ENCODE measurements at places on chromosomes 16 and 17.

DNA sequence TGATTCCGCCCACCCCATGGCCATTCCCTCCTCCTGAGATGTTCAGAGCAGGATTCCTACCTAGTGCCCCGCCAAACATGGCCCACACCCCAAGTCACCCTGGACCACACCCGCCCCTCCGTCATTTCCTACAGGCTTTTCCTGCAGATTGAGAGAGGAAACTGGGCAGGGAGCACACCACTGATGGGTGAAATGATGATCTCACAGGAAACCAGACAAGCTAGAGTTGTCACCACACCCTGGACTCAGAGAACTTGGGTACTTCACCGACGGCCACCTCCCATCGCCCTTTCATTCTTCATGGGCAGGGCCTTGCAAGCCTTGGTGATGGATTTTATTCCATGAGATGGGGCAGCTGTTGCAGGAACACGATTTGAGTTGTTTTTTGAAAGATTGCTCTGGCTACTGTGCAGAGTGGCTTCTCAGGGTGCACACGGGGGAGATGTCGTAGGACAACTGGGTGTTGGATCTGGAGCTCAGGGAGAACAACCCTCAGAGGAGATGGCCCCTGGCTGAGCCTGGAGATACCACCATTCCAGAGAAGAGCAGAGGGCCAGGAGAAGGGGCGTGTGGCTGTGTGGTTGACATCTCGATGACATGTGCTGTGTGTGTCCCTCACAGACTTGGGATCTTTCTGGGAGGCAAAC, 7.4 kb upstream of the B9D1 start:
- DNase-seq: no peak

GRCh38 chr16:3837851-3838586, 42.5 kb downstream of the CREBBP start:
- no peak for DNase-seq

DNA sequence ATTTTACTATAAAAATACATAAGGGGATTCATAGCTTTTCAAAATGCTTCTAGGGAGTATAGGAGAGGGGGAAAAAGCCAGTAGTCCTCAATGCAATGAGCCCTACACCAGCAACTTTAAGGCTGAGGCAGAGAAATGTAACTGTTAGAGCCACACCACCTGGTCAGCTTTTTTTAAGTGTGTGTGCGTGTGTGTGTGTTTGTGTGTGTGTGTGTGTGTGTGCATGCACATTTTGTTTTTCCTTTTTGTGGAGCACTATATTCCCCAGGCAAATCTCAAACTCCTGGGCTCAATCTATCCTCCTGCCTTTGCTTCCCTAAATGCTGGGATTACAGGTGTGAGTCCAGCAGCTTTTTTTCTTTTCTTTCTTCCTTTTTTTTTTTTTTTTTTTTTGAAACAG, 2.3 kb upstream of the MEIOC start:
- no peak for DNase-seq

DNA sequence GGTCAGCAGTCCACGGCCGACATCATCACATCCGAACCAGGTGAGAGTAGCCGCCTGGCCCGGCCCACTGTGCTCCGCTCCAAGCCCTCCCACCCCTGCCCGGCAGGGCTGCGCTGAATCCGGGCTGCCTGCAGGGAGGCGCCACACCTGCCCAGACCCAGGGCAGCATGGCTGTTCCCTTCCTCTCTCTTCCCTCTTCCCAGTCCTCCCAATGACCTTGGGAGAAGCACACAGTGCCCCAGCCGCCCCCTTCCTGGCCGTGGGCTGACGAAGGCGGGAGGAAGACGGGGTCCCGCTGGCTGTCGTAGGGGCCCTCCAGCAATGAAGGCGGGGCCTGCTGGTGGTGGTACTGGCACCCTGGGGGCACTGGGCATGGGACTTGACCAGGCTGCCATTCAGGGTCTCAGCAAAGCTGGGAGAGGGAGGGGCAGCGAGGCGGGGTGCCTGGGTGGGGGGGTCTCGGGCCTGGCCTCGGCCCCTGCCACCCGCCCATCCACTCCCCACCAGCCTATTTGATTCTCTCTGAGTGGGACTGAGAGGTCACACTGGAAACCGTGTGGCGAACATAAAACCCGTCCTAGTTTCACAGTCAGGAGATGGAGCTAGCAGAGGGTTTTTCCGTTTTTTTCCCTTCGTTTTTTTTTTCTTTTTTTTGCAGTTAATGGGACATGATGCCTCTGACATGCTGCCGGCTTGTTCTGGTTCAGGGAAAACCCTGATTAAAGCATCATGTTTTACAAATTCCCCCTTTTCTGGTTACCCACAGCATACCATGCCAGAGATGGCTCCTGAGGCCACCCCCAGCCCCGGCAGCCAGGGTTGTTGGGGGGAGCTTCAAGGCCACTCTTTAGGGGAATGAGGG, 50.6 kb downstream of the BAHCC1 start:
- no peak for DNase-seq

DNA sequence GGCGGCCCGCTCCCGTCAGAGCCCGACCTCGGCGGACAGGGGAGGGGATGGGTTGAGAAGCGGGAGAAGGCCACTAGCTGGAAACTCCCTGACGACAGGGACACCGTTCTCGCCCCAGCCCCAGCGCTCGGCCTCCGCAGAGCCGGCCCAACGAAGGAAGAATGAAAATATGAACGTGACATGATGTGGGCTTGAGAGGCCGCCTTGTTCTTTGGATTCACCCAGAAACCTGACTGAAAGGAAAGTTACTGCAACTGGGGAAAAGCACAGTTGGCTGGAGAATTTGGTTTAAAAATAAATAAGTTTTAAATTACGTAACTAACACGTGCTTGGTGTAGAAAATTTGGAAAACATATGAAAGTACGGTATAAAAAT, 21.1 kb downstream of the NPTX1 start:
- no peak for DNase-seq

GRCh38 chr16:69522041-69522578, 43.7 kb upstream of the NFAT5 start:
- DNase-seq: no peak

DNA sequence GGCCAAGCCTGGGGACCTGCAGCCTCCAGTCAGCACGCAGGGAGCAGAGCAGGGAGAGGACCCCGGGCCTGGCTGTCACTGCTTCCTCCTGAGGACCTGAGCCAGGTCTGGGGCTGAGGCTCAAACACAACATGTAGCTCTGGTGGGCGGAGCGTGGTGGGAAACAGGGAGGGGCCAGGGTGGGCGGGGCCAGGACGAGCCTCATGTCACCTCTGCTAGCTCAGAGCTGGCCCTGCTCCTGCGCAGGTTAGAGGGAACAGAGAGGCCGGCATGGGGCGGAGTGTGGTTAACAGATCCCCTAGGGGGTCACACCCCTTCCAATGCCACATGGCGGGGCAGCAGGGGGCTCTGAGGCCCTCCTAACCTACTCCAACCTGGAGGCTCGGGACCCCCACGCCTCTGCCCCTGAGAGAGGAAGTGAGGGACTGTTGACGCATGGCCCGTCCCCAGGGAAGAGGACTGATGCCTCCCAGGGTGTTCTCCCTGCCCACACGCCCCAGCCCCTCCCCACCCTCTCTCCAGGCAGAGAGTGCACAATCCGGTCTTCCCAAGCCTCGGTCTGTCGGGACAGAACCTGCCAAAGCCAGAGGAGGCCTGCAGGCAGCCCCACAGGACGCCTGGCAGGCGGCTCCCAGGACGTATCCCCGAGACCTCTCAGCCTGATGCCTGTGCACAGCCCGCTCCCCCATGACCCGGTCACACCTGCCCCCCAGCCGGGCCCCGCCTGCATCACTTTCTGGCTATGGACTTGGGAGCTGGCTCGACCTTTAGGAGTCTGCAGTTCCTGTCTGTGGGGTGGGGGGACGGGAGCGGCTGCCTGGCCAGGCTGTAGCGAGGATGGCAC, 15.2 kb downstream of the PIEZO1 start:
- DNase-seq: no peak

DNA sequence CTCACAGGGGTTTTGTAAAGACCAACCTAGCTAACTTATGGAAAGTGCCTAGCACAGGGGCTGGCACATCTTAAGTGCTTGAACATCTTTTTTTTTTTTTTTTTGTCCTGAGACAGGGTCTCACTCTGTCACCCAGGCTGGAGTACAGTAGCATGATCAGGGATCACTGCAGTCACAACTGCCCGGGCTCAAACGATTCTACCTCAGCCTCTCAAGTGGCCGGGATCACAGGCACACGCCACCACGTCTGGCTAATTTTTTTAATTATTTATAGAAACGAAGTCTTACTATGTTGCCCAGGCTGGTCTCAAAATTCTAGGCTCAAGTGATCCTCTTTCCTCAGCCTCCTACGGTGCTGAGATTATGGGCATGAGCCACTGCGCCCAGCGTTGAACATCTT, 1.3 kb downstream of the LYRM9 start:
- no peak for DNase-seq

DNA sequence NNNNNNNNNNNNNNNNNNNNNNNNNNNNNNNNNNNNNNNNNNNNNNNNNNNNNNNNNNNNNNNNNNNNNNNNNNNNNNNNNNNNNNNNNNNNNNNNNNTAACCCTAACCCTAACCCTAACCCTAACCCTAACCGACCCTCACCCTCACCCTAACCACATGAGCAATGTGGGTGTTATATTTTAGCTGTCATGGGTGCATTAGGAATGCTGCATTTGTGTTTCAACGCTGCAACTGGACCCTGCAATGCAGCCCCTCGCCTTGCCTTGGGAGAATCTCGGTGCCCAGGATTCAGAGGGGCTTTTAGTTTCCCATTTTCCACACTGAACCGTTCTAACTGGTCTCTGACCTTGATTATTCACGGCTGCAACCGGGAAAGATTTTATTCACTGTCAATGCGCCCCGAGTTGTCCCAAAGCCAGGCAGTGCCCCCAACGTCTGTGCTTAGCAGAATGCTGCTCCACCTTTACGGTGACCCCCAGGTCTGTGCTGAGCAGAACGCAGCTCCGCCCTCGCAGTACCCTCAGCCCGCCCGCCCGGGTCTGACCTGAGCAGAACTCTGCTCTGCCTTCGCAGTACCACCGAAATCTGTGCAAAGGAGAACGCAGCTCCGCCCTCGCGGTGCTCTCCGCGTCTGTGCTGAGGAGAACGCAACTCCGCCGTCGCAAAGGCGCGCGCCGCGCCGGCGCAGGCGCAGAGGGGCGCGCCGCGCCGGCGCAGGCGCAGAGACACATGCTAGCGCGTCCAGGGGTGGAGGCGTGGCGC, 43.3 kb downstream of the POLR3K start:
- DNase-seq: no peak

DNA sequence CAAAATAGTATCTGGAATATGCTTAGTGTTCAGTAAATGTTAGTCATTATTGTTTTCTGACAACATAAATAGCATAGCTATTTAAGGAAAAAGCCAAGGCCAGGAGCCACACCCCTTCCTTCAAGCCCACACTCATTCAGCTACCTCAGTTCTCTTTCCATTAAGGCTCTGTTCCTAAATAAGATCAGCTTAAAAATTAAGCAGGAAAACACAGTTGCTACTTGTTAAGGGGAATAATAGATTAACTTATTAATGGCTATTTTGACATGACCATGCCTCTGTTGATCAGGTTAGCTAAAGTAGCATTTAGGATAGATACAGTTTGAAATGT, 158.1 kb downstream of the CHD9 start:
- DNase-seq: no peak

GRCh38 chr16:81784072-81784795, 5.1 kb downstream of the PLCG2 start:
- DNase-seq: no peak

- no peak for DNase-seq
These were observed at the start of gene SAMD14 for GRCh38 chr17:50129728-50130558. SAMD14 (minus strand) TSS chr17:50130160; CDS start chr17:50124959, 5,201 bp downstream.

- DNase-seq: no peak
These were observed 638 bp upstream of the LYZL6 start for GRCh38 chr17:35944151-35944550.

DNA sequence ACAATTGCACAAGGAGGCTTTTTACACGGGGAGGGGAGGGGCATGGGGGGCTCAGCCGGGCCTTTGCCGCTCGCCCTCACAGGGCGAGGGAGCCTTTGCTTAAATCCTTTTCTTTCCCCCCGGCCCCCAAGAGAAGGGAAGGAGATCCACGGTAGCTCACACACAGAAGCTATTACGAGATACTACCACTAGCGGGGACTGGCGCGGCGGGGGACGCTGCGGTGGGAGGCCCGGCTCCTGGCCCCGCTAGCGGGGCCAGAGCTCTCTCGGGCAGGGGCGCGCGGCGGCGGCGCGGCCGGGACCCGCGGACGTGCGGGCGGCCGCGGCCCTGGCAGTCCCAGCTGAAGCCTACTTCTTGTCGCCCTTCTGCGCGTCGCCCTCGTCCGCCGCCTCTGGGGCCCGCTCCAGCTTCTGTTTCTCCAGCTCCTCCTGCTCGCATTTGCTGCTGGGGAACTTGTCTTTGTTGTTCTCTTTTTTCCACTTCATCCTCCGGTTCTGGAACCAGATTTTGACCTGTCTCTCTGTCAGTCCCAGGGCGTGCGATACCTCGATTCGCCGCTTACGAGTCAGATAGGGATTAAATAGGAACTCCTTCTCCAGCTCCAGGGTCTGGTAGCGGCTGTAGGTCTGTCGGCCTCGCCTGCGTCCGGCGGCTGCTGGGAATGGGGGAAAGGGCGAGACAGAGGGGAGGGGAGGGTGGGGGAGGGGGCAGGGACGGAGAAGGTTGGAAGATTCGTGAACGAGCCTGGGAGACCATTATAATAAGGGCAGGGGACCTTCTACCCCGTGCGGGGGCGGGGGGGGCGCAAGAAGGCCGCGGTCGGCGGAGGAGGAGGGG, 2.0 kb downstream of the HOXB8 start:
- DNase-seq: no peak

DNA sequence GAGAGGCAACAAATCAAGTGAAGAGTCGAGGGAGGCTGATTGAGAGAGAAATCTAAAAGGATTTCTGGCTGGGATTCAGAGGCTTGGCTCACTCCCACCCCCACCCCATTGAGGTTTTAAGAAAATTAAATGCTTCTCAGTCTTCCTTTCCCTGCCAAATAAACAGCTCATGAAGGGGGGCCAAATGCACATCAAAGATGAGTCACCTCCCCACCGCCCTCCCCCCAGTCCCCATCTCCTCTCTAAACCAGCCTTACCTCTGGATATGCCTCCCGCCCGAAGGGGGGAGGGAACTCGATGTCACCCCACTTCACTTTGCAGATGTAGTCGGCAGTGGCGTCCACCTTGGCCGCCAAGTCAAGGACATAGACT, 11.6 kb downstream of the ACLY start:
- DNase-seq: no peak

DNA sequence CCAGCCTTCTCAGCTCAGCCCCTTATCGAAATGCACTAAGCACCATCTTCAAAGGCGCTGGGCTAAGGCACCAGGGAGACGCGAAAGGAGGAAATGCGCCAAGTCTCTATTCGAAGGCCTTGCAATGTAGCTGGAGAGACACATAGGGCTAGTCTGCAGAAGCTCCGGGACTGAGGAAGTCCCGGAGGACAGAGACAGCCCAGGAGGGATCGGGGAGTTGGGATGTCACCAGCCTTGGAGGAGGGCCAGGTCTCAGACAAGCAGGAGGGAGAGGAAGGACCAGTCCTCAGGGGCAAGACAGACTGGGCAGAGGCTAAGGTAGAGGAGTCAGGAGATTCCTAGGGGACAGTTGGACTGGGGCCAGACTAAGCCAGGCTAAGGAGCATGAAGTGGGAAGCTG, 8.5 kb downstream of the C17orf100 start:
- no peak for DNase-seq

GRCh38 chr16:57530104-57530521, 6.3 kb downstream of the CCDC102A start:
- no peak for DNase-seq

- DNase-seq: no peak
These were observed 35.6 kb downstream of the RNF213 start for GRCh38 chr17:80296221-80296620.

- DNase-seq: no peak
These were observed 7.1 kb upstream of the CDH15 start for GRCh38 chr16:89164436-89164835.

GRCh38 chr17:61627658-61628057, 36.6 kb upstream of the NACA2 start:
- DNase-seq: no peak

GRCh38 chr16:77306075-77306474, 106.9 kb downstream of the SYCE1L start:
- DNase-seq: no peak

All from NCI-H524 treated with DMSO at 0.1 percent for 48 hours (cell line).